ENCODE measurements at places on chromosomes 5 and 9.

GRCh38 chr9:84230355-84231145 lies 110.0 kb downstream of the SLC28A3 start:
- no peak for DNase-seq

DNA sequence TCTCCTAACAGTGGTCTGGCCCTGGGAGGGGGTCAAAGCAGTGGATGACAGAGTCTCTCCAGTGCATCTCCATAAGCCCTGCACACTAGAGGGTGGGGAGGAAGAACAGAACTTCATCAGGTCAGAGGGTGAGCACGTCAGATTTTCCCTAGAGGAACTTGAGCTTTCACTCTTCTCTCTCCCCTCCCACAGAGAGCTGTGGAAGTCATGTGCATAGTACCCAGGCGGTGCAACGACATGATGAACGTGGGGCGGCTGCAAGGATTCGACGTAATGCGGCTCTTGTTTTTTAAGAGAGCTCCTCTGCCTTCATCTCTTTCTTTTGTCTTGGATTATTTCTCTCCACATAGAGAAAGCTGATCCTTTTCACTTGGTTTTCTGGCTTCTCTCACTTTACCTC lies 100.2 kb upstream of the OTULINL start:
- DNase-seq = no peak

DNA sequence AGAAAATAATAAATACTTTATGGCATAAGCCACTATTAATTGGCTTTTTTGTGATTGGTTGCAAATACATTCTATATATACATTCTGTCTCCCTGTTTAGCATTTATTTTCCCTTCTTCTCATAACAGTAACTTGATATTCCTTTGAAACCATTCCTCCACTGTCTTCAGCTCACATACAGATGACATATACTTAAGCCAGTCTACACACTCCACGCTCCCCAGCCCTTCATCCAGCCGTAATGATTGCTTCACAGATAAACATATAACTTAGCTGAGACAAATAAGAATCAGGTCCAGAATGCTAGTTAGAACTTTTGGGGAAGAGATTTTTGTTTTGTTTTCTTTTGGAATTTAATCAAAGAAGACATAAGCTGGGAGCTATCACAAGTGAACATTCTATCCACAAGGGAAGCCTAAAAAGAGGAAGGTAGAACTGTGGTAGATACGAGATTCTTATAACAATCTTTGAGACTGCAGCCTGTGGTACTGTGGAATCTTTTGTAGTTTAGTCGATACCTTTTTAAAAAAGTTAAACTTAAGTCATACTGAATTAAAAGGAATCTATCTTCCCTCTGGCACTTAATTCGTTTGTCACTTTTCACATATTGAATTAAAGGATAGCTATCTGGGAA lies 365.1 kb upstream of the PRR16 start:
- DNase-seq = no peak

DNA sequence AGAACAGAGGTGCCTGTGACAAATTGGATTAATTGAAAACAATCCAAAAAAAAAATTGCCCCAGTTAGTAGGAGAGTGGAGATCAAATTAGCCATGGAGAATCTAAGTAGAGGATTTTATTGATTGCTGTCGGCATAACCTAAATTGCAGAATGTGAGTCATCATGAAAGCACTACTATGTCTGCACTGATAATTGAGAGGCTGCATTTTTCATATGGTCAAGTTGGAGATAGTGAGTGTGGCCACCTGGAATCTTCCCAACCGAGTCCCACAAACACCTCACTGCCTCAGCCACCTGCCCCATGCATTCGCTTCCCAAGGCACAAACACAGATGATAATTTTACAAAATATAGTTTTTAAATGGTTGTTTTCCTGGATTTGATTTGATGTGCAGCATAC lies 123.7 kb downstream of the NTRK2 start:
- no peak for DNase-seq

GRCh38 chr5:2740051-2740875 lies 11.2 kb downstream of the IRX2 start:
- DNase-seq = no peak

- DNase-seq = no peak
Observed at GRCh38 chr9:2691626-2692025, 25.7 kb upstream of the KCNV2 start.
